ENCODE measurements at places on chromosomes 6 and 20.

DNA sequence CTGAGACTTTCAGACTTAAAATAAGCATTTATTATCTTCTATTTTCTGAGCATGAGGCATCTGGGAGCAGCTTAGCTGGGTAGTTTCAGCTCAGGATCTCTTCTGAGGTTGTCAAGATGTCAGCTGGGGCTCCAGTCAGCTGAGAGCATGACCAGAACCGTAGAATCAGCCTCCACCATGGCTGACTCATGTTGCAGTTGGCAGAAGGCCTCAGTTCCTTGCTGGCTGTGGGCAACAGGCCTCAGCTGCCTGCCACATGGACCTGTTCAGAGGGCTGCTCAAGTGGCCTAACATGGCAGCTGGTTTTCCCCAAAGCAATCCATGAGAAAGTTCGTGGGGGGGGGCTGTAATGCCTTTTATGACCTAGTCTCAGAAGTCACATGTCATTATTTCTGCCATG is 142.3 kb downstream of the LY86 start:
- no peak for DNase-seq

DNA sequence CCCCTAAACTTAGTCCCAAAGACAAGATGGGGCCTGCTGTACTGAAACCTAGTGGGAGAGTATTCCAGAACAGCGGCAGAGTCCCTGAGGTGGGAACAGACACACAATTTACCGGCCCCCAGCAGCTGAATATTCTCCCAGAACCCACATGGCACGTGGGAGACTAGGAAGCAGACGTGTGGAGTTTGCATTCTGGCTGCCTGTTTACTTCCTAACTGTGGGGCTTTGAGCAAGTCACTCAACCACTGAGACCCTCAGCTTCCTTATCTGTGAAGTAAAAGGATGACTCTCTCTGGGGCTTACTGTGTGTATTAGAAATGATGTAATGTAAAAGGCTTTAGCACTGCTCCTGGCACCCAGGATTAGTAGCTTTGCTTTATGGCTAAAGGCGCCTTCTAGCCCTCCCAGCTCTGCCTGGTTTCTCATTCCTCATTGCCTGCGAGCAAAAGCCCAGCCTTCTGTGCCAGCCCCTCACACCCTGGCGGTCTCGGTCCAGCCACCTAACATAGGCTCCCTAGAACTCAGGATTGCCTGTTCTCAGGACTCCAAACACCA is 353.1 kb downstream of the CDC5L start:
- no peak for DNase-seq

DNA sequence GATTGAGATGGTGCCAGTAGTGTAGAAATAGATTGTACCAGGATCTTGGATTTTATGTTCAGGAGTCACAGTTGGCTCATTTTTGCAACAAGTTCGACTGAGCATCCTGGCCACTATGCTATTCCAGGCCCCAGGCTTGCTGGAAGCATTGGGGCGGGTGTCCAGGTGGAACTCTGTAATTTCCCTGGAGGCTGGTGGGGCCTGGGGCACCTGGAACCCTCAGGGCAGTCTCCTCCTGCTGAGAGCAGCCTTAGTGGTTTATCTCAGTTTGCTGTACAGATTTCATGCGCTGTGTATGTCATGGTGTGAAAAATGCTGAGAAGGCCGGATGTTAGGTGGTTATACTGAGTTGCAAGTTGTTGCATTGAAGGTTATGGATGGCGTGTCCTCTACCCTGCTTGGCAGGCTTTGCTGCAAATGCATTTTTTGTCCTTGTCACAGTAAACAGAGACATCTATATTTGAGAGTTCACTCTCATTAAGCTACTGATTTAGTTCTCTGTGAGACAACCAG is 135.1 kb upstream of the MYLIP start:
- no peak for DNase-seq

- no peak for DNase-seq
These were observed 53.0 kb upstream of the OLIG3 start for GRCh38 chr6:137547186-137547585.

- no peak for DNase-seq
These were observed 17.5 kb downstream of the C20orf173 start for GRCh38 chr20:35511814-35512420.

DNA sequence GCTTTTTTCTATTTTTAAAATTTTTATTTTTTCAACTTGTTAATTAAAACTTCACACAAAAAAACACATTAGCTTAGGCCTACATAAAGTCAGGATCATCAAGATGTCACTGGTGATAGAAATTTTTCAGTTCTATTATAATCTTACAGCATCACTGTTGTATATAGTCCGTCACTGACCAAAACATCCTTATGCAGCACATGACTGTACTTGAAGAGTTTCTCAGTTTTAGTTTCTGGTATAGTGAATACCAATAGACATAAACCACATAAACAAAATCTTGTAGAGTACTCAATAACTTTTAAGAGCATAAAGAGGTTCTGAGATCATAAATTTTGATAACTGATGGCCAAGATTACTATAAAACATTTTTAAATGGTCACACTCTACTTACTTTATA is 71.8 kb downstream of the ASCC3 start:
- no peak for DNase-seq

GRCh38 chr6:53058388-53059195 is 6.6 kb upstream of the FBXO9 start:
- DNase-seq, result no peak

GRCh38 chr6:134756374-134757025 is 193.4 kb downstream of the ALDH8A1 start:
- no peak for DNase-seq

DNA sequence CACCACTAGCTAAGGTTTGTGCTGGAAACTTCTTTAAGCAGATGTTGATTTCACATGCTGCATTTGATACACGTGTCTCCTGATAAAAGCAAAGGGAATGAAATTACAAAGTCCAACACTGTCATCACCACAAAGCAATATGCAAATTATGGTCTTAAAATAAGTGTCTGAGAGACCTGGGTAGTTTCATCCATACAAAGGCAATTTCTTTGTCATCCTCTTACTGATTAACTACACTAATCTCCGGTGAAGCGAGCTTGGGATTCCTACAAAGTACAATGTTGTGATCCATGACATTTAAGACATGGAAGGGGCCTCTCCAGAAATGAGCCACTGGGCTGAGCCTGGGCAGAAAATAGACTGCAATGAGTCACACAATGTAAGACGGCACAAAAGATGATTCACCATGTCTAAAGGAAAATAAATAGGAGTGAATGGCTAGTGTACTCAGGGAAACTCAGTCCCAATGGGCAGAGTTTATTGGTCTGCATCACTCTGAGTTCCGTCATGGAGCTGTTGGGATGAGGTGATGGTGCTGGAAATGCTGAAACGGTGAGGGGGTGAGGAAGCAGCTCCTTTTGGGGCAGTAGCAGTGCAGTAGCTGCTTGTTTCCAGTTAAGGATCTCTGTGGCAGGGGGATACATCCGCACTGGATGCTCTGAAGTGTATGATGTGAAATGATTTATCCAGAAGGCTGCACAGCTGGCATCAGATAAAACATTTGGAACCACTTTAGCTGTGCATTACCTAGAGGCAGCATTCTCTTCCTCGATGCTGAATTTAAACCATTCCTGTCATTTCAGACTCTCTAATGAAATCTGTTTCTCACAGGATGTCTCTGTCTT is 103.3 kb downstream of the IBTK start:
- DNase-seq, result no peak

DNA sequence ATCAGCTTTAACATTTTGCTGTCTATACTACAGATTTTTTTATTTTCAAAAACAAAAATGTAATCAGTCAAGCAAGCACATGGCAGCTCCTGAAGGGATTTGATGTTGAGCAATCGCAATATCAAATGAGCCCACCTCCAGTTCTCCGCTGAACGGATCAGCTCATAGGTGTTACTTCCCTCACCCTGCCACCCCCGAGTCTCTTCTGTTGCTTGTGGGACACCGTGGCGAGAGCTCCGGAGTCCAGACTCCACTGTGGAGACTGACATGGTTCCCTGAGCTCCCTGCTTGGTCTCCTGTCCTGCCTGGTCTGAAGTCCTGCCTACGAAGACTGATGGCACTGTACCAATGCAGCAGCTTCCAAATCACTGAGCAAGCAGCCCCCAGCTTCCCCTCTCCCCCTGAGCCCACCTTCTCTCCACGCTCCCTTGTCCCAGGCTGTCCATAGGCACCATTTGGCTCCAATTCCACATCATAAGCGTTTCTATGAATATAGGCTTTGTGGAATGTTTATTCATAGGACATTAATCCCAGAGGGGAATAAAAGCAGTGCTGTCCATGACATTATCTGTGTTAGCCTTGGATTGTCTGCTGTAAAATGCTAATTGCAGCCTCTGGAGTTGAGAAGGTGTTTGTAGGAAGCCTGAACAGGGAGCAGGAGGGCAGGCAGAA is 162.2 kb downstream of the LY86 start:
- DNase-seq, result no peak

GRCh38 chr6:91600561-91600960 is 1013.7 kb upstream of the MAP3K7 start:
- DNase-seq, result no peak

- no peak for DNase-seq
These were observed 102.7 kb downstream of the SLC23A2 start for GRCh38 chr20:4898282-4899244.

DNA sequence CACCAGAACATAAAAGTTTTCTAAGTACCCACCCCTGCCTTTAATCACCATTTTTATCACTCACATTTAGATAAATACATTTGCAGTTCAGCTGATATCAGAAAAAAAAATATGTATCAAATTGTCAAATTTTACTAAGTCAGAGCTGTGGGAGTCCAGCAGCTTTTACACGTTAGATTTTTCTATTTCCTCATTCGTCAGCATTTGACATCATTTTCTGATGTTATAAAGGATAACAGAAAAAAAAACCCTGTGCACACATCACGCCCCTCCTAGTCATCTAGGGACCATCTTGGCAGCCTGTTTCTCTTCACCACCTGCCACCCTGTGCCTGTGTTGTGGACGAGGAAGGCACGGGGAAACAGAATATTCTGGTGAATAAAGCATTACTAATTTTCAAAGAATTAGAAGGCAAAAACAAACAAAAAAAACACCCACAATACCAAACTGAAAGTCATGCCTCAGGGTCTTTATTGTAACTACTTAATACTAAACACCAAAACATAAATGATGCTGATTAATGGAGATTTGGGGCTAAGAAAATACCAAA is 12.4 kb downstream of the B4GALT5 start:
- no peak for DNase-seq

- DNase-seq, result no peak
These were observed 122.4 kb downstream of the CBLN4 start for GRCh38 chr20:55882910-55883309.

DNA sequence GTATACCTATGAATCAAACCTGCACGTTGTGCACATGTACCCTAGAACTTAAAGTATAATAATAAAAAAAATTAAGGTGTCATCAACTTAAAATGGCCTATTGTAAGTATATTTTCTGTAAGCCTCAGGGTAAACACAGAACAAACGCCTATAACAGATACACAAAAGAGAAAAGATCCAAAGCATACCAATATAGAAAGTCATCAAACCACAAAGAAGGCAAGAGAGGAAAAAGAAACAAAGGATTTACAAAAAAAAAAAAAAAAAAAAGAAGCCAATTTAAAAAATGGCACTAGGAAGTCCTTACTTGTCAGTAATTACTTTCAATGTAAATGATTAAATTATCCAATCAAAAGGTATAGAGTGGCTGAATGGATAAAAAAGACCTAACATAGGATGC is 24.6 kb upstream of the ASF1A start:
- no peak for DNase-seq

DNA sequence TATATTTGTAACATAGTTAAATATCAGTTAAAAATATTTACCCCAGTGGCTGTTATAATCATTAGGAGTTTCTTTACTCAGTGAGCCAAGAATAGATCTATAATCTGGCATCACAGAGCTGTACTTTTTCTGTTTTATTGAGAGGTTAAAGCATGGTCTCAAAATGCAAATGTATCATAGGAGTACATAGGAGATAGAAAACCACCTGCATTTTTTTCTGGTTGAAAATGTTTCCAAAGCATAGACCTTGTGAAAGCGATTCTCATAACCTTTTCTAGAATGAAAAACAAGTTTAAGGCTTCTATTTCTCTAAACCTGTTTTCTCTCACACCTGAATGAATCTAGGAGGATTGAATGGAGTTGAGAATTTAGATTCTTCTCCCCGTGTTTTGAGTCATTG is 14.4 kb downstream of the KCNQ5 start:
- DNase-seq, result no peak

DNA sequence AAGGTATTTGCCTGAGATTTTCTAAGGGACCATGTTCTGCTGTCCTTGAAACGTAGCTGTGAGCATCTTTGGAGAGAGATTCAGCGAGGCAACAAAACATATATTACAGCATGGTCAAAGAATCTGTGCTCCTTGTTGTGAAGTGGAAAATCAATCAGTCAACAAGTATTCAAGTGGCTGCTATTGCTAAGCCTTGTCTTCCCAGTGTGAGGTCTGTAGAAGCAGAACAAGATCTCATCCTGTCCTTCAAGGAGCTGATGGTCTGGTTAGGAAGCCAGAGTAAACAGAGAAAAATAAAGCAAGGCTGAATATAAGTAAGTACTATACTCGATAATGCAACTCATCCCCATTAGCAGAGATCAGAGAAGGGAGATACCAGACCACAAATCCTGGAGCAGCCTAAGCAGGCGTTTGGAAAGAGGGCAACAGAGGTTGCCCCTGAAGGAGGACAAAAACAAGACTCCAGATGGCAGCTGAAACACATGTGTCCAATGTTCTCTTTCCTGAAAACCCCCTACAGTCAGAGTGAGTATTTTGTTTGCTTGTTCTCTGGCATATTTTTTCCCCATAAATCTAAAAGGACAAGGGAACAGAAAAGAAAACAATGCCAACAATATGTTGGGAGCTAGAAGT is 392.0 kb downstream of the SYNE1 start:
- no peak for DNase-seq

DNA sequence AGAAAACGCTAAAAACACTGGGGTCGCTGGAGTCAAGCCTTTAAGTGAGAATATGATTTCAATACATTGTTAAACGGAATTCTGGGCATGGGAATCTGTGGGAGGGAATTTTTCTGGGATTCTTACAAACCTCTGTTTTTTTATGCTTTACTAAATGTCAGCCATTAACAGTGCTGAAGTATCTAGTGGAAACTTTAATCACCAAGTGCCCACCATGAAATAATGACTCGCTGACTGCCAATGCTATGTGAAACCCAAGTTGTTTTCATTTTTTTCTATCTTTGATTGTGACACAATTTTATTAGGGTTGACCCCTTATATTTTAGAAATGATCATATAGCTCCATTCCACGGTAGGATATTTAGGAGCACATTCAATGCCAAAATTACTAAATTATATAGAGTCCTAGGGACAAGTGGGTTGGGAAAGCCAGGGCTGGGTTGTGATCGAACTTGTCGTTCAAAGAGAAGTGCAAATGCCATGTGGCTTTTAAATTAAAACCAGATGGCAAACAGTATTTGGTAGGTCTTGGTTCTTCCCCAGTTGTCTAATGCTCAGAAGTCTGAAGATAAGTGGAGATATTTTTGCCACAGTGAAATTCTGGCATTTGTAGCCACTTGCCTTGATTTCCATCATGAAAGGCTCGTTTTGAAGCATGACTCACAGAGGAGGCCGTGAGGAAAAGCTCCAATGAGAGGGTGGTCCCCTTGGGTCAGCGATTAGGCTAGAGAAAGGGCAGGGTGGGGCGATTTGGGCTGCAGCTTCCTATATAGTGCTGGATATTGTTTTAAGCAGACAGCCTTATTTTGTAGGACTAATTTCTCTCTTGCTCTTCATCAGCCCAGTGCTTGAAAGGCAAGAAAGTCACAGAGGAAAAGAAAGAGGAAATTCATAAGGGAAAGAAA is 254.4 kb upstream of the JAG1 start:
- no peak for DNase-seq

- no peak for DNase-seq
These were observed 37.3 kb upstream of the BTN3A2 start for GRCh38 chr6:26327450-26328264.
